ENCODE measurements at places on chromosomes 16 and 17.
A peak's percentile ranks its signal among the peaks of the same experiment; 100 is the strongest.

DNA sequence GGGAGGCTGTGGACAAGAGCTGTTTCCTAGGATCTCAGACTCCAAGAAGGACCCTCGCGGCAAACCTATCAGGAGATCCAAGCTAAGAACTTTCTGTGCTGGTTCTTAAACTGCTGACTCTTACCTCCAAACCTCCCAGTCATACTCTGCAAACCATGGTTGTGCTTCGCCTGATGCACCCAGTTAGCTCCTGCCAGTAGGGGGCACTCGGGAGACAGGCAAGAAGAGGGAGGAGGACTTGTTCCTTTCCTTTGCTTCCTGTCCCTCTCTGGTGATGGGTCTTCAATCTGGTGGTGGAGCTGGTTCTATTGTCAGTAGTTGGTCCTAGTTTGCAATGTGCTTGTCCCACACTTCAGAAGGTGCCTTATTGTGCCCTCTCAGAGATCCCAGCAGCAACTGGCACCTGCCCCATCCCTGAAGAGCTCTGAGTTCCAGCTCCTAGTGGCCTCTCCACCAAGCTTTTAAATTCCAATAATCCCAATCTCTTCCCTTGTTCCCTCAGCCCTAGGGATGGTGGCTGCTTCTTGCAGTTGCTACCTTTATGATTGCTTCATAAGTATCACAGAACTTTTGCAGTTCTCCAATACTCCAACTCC, 113.5 kb upstream of the RPL38 start:
- DNase-seq = no peak

GRCh38 chr16:50635505-50636392, 45.4 kb downstream of the SNX20 start:
- no peak for DNase-seq

- DNase-seq = no peak
Measured at GRCh38 chr16:81333356-81333755, 18.6 kb downstream of the GAN start.

GRCh38 chr17:73510981-73511718, 133.1 kb downstream of the SDK2 start:
- no peak for DNase-seq

DNA sequence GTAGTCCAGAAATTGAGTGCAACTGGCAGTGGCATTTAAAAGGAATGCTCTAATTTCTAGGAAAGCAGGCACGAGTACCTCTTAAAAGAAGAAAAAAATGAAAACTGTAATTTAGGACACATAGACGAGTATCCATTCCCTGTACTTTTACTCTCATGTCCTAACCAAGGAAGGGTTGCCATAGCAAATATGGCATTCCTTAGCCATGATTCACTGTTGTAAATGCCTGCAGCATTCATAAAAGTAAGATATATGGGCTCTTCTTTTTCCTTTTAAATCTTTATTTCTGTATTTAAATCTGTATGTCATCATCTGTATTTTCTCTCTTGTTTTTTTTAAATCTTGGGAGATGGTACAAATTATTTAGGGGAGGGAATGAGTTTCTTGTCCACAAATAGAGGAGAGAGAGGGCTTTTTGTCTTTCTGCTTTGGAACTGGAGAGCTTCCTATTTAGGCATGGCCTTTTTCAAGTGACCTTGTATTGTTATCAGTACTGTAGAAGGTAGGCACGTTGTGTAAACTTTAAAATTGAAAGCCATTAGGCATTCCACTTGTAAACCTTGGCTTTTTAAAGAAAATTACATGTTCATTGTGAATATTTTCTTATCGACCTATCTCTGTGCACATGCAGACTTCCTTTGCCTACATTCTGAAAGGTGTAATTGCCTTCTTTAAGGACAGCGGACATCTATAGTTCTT, 50.0 kb downstream of the TENT4B start:
- no peak for DNase-seq

GRCh38 chr17:68182940-68183551, 64.8 kb upstream of the AMZ2 start:
- DNase-seq = peak; percentile 72

Measured in CD8-positive, alpha-beta memory T cell (primary cell).